ENCODE measurements at places on chromosomes 2 and 18.
A peak's percentile ranks its signal among the peaks of the same experiment; 100 is the strongest.

DNA sequence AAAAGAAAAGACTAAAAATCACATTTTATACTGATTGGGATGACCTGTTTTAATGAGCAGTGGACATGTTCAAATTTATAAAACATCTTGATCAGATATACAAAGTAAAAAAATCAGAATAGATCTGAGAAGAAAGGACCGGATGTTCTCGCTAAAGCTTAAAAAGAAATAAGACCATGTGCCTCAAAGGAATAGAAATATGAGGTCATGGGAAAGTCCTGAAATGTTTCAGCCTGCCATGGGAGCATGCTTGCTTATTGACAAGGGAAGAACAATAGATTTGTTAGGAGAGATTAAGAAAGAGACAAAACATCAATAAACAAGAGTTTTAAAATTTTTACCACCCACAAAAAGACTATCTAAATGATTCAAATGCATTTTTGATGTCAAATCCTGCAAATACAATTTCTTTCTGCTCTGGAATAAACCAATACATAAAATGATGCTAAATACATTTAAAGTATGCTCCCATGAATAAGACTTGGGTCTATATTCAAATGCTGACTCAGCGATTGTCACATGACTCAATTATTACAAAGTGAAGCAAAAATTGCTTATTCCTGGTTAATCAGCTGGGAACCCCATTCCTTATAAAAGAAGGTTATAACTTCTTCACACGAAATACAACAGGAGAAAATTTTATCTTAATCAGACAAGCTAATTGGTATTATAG is 633.9 kb upstream of the PKDCC start:
- DNase-seq = no peak

DNA sequence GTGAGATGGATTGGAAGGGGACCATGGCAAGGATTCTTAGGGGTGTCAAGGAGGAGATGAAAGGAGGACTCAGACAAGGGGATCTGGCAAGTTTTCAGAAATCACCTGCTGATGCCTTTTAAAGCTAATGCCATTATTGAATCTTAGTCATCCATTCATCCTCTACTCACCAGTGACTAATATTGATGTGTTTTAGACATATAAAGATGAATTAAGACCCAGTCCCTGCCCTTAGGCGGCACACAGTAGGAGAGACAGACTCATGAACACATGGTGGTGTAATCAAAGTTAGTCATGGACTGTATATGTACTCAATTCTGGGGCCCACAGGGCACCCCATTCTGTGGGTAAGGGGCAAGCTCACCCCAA is 56.5 kb upstream of the ATL2 start:
- DNase-seq = no peak

GRCh38 chr2:106882673-106883072 is 3.3 kb downstream of the ST6GAL2 start:
- DNase-seq = no peak

GRCh38 chr2:96951125-96951654 is 35.2 kb downstream of the FAM178B start:
- DNase-seq = peak; percentile 83

GRCh38 chr2:81266106-81266505 is 961.6 kb upstream of the LRRTM1 start:
- DNase-seq = no peak

- peak; percentile 41 for DNase-seq
Measured at GRCh38 chr2:197293252-197294007, 17.1 kb downstream of the ANKRD44 start.
